ENCODE measurements at places on chromosomes 4 and X.

DNA sequence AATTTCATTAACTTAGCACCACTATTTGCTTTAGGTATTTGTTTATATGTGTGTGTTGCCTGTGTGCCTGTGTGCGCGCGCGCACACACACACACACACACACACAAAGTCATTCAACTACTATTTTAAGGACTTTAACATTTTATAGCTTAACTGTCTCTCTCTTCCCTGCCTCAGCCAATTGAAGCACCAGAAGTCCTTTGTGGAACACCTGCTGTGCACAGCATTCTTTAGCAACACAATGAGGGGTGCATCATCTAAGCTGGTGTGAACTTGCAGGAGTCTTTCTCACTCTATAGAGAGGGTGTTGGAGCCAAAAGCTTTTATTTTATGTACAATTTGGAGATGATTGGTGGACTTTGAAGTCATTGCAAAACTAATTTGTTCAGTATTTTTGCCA, 31.3 kb downstream of the SLIT2 start:
- DNase-seq, result no peak

DNA sequence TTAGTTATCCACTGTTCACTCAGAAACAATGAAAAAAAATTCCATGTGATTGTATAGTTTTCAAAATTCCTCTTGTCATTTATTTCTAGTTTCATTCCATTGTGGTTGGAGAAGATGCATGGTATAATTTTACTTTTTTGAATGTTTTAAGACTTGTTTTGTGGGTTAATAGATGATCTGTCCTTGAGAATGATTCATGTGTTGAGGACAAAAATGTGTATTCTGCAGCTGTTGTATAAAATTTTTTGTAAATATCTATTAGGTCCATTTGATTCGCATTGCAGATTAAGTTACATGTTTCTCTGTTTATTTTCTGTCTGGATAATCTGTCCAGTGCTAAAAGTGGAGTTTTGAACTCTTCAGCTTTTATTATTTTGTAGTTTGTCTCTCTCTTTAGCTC, 65.4 kb downstream of the RTL3 start:
- DNase-seq, result no peak

- DNase-seq, result peak; percentile 25
Observed at GRCh38 chrX:43557792-43558191, 98.3 kb upstream of the MAOA start.

DNA sequence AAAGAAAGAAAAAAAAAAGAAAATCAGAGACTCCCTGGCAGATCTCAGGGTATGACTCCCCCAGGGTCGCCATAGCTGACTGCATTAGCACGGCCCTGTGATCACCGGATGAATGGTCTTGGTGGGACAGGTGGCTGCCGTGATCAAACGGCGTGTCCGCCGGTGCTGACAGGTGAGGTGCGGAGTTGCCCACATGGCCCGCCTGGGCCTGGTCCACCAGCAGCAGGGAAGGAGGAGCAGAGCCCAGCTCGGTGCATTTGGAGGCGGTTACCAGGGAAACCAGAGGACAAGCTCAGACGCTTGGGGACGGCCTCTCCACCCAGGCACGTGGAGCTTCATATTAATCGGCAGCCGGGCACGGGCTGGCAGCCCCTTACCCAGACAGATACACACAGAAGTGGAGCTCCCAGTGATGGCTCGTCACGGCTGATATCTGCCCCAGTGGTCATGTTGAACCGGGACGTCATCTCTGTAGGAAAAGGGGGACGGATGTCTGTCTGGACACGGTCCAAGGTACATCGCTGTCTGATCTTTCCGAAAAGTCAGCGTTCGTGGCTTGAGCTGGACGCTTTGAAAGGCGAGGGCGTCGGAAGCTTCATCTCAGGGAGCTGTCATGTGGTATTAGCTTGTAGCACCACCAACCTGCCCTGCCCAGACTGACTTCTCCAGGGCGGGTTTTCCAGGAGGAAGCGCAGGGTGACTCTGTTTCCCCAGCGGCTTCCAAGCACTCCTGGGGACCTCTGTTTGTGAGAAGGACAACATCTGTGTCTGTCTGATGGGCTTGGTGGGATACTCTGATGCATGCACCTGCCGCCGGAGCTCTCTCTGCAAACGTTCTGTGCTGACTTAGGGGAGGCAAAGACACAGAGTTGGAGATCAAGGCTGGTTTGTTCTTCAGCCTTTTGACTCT, 180.7 kb downstream of the CRLF2 start:
- no peak for DNase-seq

GRCh38 chr4:98527534-98528269, 130.7 kb downstream of the TSPAN5 start:
- no peak for DNase-seq

- no peak for DNase-seq
Observed at GRCh38 chr4:7827566-7827965, 112.1 kb downstream of the AFAP1 start.

GRCh38 chr4:83552924-83553323, 17.0 kb downstream of the GPAT3 start:
- no peak for DNase-seq

- no peak for DNase-seq
Observed at GRCh38 chr4:54230484-54231418, 1.7 kb downstream of the PDGFRA start.

DNA sequence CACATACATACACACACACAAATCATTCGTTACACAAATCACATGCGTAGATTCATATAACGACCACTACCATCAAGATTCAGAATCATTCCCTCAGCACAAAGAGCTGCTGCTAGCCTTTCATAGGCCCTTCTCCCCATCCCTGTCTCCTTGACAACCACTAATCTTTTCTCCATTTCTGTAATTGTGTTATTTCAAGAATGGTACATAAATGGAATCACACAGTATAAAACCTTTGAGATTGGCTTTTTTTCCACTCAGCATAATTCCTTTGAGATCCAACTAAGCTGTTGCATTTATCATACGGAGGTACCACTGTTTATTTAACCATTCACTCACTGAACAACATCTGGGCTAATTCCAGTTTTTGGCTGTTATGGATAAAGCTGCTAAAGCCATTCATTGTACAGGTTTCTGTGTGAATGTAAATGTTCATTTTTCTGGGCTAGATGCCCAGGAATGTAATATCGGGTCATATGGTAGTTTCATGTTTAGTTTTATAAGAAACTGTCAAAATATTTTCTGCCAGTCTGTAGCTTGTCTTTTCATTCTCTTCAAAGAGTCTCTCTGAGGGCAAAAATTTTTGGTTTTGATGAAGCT, 64.1 kb downstream of the USP11 start:
- no peak for DNase-seq

DNA sequence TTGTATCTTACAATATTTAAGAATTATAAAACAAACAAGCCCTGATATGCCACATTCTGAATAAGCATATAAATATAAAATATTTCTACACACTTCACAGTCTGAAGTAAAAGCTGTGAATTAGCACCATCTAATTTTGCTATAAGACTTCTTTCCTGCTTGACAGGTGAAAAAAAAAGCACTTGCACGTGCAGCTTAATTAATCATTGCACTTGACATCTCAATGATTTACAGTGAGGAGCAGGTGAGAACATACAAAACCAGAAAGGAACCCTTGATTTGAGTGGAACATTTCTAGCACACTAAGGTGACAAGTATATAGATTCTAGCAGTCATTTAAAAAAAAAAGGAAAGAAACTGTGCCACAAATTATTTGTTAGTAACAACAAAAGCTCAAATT, 47.9 kb downstream of the CHIC2 start:
- no peak for DNase-seq

DNA sequence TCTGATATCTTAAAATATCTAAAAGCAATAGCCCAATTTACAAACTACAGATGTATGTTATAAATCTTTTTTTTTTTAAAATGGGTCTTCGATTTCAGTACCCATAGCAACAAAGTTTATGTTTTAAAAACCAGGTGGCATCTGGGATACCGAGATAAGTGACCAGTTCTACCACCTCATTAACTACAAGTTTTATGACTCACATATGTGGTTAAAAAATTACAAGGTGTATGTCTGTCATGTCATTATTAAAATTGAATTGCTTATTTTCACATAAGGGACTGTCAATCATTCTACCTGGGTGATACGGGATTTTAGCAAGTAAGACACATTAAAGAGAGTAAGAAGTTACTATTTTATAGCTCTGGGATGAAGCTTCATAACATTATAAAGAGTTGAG, 192.0 kb upstream of the ETNPPL start:
- no peak for DNase-seq

DNA sequence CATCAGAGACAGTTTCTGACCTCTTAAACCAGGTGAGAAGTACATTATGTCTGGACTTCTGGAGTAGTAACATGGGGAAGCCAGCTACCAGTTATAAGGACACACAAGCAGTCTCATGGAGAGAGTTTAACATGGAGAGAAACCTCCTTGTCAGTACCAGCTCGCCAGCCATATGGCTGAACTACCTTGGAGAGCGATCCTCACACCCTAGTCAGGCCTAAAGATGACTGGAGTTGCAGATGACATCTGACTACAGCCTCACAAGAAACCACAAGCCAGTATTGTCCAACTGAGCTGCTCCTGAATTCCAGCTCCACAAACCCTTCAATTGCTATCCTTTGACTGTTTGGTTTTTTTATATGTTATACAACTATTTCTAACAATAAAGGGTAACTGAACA, 49.8 kb downstream of the PDHA2 start:
- DNase-seq, result no peak

- DNase-seq, result no peak
Observed at GRCh38 chr4:124325690-124326089, 386.8 kb downstream of the ANKRD50 start.

GRCh38 chrX:130974323-130974722, 71.3 kb upstream of the ENOX2 start:
- no peak for DNase-seq

DNA sequence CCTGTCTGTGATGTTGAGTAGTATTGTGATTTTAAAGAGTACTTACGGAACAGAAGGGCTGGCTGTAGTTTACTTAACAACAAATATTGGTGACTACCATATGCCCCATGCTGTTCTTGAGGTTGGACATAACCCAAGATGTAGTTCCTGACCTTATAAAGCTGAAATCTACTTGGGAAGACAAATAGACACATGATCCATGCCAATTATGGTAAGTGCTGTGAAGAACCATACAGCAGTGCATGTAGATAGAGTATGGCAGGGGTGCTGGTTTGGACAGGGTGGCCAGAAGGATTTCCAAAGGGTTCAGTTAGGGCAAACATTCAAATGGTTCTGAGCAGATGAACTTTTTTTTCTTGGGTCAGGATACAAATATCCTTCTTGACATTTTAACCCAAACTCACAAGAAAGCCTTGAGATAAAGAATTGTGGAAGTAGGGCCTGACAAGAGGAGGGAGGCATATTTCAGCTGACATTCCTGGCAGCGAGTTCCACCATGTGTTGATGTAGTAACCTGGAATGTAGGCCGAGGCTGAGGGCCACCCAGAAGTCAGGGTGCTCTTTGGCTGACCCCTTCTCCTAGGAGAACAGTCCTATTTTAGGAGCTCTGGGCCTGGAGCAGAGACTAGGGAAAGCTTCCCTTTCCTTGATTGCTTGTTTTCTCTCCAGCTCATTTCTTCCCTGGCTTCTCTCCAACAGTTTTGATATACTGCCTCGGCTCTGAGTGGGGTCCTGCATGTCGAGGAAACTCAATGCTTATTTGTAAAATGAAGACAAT, 74.2 kb downstream of the FREM3 start:
- DNase-seq, result no peak

GRCh38 chr4:174193438-174194374, 89.8 kb downstream of the FBXO8 start:
- no peak for DNase-seq

GRCh38 chrX:101682723-101683122, 23.1 kb upstream of the ARMCX2 start:
- DNase-seq, result no peak

- DNase-seq, result no peak
Observed at GRCh38 chr4:118279328-118279727, 73.5 kb downstream of the PRSS12 start.

DNA sequence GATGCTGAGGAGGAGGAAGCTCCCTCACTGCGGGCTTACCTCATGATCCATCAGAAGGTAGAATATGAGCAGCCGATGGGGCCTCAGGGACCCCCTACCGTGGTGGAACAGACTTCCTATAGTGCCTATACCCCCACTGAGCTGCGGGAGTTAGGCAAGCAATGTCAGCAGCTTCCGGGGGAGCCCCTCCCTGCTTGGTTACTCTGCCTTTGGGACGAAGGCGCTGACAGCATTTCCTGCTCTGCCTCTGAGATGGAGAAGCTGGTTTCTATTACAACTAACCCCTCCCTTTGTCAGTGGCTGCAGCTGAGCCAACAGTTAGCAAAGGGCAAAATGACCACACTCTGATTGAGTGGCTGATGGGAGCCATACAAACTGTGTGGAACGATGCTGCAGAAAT, 430.7 kb downstream of the IDS start:
- no peak for DNase-seq

- no peak for DNase-seq
Observed at GRCh38 chr4:128587382-128587781, 222.1 kb upstream of the JADE1 start.

GRCh38 chrX:43530837-43531236, 125.3 kb upstream of the MAOA start:
- DNase-seq, result no peak

- DNase-seq, result no peak
Observed at GRCh38 chrX:38811515-38812243, 10.4 kb downstream of the MID1IP1 start.

DNA sequence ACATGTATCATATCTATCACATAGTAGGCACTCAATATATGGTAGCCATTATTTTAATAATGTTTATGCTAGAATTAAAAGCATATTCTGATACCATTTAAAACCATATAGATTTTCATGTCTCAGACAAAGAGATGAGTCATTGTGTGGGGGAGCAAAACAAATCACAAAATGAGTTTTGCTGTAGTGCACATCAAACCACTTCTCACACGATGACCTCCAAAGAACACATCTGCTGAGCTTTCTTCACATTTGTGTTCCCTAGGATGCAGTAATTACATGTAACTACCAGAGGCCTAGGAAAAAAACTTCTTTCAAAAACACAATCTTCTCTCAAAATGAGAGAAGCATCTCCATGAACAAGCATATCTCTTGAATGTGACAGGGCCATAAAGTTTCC, 56.1 kb upstream of the BRS3 start:
- no peak for DNase-seq

GRCh38 chr4:98659106-98659592, 738 bp upstream of the TSPAN5 start:
- no peak for DNase-seq

GRCh38 chr4:1910643-1911042, 39.5 kb downstream of the NSD2 start:
- DNase-seq, result no peak
